ENCODE measurements at places on chromosomes 6 and 20.

DNA sequence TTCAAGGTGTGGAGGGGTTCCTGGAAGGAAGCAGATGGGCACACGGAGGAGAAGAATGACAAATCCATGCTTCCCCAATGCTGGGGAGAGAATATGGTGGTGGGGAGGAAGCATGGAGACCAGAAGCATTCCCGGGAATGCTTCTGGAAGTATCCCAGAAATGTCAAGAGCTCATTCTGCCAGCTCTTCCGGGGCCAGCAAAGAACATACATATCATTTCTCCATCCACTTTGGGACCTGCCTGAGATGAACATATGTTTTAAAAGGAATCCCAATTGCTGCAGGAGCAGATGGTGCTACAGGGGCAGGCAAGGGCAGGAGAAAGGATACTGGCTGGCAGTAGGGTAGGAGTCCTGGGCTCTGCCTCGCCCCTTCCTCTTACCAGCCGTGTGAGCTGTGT, 37.9 kb upstream of the CCDC167 start:
- DNase-seq = no peak

DNA sequence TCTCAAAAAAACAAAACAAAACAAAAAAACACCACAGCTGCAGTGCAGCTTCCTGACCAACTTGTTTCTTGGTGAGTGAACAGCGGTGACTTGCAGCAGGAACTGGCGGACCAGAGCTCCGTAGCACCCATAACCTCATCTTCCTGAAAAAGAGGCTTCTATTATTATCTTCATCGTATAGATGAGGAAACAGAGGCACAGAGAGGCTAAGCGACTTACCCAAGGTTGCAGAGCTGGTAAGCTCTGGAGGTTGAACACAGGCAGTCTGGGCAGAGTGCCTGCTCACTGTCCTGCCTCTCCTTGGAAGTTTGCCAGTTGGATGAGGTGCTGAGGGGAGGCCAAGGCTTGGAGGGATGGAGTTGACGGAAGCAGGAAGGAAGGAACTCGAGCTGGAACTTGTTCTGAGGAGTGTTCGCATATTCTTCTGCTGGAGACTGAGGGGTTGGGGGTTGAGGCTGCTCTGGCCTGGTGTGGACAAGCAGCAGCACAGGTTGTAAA, 47.9 kb upstream of the CCDC167 start:
- DNase-seq = no peak

GRCh38 chr6:118253741-118254140, 294.4 kb upstream of the PLN start:
- DNase-seq = no peak

DNA sequence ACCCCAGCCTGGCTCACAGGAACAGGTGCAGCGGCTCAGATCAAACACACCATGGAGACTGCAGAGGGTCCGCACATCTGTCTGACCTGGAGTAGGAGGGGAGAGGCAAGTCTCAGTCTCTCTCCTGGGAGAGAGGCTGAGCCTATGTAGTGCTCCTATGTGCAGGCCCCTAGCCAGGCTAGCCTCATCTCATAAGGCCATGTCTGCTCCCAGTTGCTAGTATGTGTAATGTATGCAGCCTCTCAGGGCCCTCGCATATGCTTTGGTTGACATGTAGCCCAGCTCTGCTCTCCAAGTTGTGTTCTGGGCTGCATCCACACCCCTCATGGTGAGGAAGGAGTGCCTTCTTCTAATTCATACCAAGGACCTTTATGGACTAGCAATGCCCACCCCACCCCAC, 11.8 kb downstream of the TNXB start:
- DNase-seq = no peak

DNA sequence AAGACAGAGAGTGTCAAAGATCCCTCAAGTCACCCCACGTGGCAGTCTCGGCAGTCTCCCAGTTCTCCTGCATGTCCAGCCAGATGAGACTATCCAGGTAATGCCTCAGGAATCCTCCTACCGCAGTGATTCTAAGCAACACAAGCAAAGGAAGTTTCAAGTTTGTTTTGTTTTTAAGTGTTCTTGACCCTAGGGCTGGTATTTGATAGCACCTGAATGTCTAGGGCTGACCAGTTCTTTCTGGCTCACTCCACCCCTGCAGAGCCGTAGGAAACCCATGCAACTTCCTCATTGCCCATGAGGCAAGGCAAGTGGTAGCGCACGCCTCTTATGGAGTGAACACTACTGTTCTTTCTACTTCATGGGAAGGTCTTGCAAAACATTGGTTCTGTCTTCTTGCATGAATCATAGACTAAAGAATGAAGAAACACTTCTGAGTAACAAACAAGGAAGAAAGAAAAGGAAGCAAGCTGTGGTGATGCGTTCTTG, 24.8 kb upstream of the FOXQ1 start:
- no peak for DNase-seq

GRCh38 chr20:10469599-10469998, 34.5 kb downstream of the SLX4IP start:
- DNase-seq = no peak

GRCh38 chr6:77879527-77879926, 226.7 kb downstream of the MEI4 start:
- DNase-seq = no peak

- DNase-seq = no peak
These were observed 42.3 kb downstream of the UNC5CL start for GRCh38 chr6:40996591-40997233.

GRCh38 chr6:123838505-123839234, 35.0 kb downstream of the NKAIN2 start:
- DNase-seq = no peak

DNA sequence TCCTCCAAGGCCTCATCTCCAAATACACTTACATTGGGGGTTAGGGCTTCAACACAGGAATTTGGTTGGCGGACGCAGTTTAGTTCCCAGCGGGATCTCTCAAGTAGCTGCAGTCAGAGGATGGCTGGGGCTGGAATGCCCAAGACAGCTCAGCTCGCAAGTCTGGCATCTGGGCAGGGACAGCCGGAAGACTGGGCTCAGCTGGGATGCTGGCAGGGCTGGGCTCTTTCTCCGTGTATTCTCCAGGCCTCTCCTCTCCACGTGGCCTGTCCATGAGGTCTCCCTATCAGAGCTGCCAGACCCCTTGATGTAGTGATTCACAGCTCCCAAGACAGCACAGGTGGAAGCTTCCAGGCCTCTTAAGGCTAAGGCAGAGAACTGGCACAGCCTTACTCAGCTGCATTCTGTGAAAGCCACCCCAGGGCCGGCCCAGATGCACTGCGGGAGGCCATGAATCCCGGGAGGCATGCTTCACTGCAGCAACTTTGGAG, 5.0 kb downstream of the FGD2 start:
- no peak for DNase-seq

DNA sequence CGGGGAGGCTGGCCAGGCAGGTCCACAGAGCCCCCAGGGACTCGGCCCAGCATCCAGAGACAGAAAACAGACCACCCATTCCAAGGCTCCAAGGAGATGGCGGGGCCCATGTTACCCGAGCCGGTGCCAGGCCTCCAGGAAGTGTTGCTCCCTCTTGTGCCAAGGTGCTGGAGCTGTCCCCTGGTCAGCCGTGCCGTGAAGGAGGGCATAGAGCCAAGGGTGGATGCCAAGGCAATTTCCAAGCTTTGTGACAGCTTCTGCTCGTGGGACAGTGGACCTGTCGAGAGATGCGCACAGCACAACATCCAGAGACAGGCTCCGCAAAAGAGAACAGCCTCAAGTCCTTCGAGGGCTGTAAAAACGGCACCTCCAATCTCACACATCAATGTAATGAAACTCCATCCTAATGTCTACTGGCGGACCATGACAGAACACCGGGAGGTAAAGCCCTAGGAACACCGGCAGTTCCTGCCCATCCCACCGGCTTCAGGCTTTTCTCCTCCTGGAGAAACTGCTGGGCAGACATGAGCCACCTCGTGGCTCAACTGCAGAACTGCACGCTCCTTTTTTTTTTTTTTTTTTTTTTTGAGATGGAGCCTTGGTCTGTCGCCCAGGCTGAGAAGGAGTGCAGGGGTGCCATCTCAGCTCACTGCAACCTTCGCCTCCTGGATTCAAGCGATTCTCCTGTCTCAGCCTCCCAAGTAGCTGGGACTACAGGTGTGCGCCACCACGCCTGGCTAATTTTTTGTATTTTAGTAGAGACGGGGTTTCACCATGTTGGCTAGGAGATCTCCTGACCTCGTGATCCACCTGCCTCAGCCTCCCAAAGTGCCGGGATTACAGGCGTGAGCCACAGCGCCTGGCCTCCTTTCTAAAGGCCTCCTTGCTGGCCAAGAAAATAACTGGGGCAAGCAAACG, 30.9 kb upstream of the AVP start:
- DNase-seq = no peak

GRCh38 chr6:1689141-1689540, 79.4 kb downstream of the FOXC1 start:
- DNase-seq = no peak

GRCh38 chr6:134437376-134437775, 119.5 kb upstream of the SGK1 start:
- DNase-seq = no peak

GRCh38 chr20:56488566-56488965, 20.1 kb downstream of the RTF2 start:
- no peak for DNase-seq

GRCh38 chr6:152173957-152174356, 366.5 kb downstream of the ESR1 start:
- no peak for DNase-seq

- no peak for DNase-seq
These were observed 838 bp downstream of the AHCY start for GRCh38 chr20:34302312-34302722.

- no peak for DNase-seq
These were observed 6.9 kb downstream of the PHACTR3 start for GRCh38 chr20:59611286-59611685.

- DNase-seq = no peak
These were observed 157.7 kb downstream of the VEGFA start for GRCh38 chr6:43927532-43928210.

- no peak for DNase-seq
These were observed 3.1 kb upstream of the MYL9 start for GRCh38 chr20:36538026-36538722.

- no peak for DNase-seq
These were observed 9.1 kb upstream of the INSM1 start for GRCh38 chr20:20358801-20359200.

GRCh38 chr6:159969204-159969912, 476 bp downstream of the IGF2R start:
- DNase-seq = no peak

DNA sequence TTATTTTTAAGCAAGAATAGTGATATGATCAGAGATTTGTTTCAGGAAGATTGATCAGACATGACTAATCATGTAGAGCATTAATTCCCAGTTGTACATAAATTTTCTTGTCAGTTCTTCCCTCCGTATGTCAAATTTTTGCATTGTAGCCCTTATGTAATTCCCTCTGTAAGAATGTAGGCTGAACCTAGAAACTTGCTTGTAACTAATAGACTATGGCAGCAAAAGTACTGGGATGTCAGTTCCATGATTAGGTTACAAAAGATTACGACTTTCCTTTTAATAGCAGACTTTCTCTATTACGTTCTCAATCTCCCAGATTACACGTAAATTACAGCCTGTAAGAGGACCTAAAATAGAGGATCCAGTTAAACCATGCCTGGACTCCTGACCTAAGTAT, 79.4 kb upstream of the EPHA7 start:
- DNase-seq = no peak

DNA sequence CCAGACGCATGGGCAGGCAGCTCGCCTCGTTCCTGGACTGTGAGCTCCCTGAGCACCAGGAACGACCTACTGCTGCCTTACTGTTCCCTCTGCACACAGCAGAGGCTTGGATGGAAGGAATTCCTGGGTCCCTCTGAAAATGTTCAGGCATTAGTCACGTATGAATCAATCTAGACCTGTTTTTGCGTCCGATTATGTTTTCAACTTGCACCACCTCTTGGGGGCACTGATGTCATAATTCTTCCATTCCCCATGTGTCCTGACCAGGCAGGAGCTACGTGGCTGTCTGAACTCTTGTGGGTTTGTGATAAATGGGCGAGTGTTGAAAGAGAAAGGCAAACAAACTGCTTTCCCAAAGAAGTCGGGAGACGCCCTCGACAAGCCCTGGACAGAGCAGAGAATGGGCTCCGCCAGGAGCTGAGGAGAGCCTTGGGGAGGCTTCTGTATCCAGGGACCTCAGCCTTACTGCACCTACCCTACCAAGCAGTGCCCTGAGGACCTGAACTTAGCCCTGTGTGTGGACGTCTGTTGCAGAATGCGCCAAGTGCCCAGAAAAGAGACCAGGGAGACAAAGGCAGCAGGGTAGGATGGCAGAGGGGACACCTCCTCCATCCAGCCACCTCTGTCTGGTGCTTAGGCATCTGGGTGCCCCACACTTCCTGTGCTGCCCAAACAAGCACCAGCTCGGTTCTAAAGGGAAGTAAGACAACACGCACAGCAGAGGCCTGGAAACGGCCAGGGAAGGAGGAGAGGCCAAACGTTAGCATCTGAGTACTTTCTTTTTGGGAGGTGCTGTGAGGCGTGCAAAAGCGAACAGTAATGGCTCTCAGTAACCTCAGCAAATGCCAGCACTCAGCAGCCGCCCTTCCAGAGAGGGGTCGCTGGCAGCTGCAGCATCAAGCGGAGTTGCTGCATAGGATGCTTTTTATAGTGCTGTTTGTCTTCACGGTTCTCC, 124.2 kb downstream of the LY86 start:
- DNase-seq = no peak

DNA sequence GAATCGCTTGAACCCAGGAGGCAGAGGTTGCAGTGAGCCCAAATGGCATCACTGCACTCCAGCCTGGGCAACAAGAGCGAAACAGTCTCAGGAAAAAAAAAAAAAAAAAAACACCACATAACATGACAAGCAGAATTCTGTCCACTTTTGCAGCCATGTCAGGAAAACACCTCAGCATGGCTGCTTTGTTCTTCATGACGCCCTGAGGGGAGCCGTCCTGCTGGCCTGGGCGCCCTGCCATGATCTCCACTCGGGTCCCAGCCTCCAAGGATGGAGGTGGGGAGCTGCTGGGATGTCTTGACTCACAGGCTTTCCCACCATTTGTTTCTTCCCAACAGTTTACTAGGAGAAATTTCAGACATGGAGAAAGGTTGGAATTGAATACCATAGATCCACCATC, 42.2 kb downstream of the SNX9 start:
- DNase-seq = no peak

DNA sequence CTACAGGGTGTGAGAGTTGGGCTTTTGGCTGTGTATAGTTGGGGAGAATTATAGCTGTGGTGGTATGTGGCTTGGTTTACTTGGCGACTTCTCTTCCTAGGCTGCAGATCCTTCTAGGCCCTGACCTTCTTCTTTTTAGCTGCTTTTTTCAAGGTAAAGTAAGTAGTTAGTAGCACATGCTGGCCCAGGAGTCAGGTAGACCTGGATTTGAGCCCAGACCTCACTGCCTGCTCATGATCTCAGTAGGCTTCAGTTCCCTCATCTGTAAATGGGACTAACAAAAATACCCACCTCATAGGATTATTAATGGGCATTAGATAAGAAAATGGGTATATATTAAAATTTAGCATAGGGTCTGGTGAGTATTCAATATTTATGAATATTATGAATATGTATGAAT, 17.4 kb upstream of the TMEM217 start:
- DNase-seq = no peak

GRCh38 chr20:17912916-17913315, 55.7 kb downstream of the SNX5 start:
- no peak for DNase-seq

GRCh38 chr6:84522135-84522549, 242.3 kb downstream of the TBX18 start:
- no peak for DNase-seq
